DMS 273 treated with DMSO at 0.1 percent for 48 hours (cell line): ENCODE measurements at places on chromosomes 16 and 17.

GRCh38 chr16:67154578-67155294 is 3.9 kb upstream of the B3GNT9 start:
- DNase-seq: no peak

DNA sequence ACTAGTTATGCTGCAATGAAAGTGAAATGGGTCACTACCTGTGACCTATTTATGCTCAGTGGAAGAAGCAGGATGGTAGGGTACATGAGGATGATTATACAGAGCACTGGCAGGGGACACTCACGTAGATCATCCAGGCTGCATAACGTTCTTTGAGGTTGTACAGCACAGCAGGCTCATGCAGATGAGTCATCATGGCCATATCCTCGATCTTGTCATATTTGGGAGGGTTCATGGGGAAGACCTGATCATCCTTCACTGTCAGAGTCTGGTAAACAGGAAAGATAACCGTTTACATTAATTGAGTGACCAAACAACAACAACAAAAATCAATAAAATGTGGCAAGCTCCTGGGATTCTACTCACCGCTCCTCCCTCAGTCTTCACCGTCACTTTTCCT is 2.1 kb downstream of the MYH2 start:
- DNase-seq: no peak

GRCh38 chr16:89786474-89787364 is 29.7 kb downstream of the FANCA start:
- DNase-seq: no peak

- no peak for DNase-seq
Observed at GRCh38 chr16:83586461-83587200, 221.1 kb upstream of the HSBP1 start.

DNA sequence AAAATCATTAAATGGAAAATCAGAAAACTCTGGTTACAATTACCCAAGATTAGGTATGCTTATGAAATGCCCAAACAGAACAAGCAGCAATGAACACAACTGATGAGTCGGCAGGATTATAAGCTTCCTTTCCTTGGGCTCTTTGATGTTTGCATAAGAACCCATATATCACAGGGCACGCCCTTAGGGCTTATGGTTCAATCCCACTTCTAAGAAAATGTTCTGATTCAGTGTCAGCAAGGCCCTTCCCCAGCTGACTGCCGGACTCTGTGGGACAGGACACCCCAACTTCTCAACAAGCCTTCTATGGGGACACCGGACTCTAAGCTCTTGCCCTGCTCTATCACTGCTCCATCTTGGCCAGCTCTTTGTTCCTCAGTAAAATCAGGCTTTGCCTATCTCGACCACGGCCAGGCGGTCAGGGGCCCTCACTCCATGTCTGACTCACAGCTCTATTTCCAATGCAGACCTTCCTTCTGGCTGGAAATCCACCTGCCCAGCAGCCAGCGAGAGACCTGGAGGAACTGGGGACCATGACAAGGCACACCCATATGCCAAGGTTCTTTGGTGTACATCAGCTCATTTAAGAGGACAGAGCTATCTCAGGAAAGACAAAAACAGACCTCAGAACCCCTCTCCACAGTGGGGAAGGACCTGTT is 26.8 kb downstream of the LITAFD start:
- DNase-seq: no peak

- no peak for DNase-seq
Observed at GRCh38 chr16:56625140-56625942, at the start of gene MT1E. TSS of gene MT1E (plus strand) at chr16:56625781. CDS start at chr16:56625852, 71 bp downstream.

DNA sequence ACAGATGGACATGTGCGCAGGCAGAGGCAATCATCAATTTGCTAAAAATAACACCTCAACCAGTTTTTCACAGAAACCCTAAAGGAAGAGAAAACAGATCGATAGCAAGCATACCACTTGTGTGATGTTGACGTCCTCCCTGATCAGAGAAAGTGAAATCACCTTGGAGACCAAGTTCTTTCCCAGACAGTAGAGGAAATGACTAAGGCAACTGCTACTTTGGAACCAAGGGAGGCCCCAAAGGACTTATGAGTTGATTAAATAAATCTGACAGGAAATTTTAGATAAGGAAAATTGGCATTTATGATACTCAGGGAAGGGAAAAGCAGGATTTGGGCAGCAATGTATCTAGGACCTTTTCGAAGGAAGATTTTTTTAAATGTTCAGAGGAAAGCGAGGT is 267.1 kb upstream of the ASIC2 start:
- no peak for DNase-seq

DNA sequence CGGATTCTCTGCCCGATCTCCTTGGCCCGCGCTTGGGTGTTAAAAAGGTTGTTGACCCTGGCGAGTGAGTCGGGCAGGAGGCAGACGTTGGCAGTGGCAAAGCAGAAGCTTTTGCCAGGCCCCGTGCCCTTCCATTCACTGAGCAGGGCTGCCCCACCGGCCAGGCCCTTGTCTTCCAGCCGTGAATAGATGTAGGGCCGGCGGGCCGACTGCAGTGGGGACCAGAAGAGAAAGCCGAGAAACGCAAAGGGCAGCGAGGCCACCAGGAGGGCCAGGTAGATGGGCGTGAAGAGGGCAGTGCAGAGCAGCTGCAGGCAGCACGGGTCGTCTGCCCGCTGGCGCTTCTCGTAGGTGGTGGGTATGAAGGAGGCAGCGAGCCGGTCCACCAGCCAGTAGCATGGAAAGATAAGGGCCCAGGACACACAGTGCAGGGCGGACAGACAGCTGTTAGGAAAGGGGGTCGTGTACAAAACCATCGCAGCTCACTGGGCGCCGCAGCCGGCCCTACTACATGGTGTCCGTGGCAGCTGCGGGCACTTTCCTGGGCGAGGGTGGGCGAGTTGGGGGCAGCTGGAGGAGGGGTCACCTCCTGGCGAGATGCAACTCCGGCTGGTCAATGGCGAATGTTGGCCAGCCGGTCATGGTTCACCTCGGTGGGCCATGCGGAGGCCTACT is 61.0 kb downstream of the PRMT7 start:
- no peak for DNase-seq
